ENCODE measurements at places on chromosomes 5 and 9.

DNA sequence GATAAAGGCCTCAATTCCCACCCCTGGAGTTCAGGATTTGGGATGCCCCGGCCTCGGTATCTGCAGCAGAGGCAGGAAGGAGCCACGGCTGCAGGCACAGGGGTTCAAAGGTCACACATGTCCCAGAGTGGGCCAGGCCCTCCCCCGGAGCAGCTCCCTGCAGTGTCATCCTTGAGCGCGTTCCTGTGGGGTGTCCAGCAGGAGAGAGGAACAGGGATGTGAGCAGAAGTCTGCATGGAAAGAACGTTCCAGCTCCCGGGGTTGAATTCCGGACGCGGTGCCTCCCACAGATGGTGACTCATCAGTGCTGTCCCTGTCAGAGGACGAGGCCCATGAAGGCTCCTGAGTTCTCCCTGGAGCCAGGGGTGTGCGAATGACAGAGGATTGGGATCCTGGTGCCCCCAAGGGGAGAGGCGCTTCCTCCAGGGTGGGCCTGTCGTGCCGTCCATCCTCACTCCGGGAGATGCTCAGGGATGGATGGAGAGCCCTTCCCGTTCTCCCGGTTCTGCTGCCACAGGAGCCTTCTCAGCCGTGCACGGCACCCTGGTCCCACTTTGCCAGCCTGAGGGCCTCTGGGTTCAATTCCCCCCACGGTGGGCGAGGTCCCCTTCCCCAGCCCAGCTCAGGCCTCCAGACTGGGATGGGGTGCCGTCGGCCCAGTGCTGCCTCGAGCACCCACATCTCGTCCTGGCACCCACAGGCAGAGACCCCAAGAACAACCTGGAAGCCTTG lies 3.1 kb downstream of the LCN1 start:
- no peak for DNase-seq

DNA sequence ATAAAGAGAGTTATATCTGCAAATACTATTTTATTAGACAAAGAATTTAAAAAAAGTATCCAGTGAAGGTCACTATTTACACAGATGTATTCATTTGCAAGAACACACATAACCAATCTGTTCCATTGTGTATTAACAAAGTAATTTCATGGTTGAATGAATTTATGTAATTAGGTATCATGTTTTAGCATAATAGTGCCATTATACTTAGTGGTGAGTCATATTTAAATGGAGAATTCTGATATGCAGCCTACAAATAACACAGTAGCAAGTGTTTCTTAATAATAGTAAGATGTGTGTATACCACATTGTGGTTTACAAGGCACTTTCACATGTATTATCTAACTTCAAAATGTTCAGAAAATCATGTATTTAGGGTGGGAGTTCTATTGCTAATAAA lies 1028.5 kb upstream of the ACO1 start:
- no peak for DNase-seq

GRCh38 chr5:73495772-73496335 lies 2.4 kb upstream of the BTF3 start:
- DNase-seq, result no peak

- peak; percentile 78 for DNase-seq
Observed at GRCh38 chr5:138942861-138943260, 67.7 kb upstream of the LRRTM2 start.

DNA sequence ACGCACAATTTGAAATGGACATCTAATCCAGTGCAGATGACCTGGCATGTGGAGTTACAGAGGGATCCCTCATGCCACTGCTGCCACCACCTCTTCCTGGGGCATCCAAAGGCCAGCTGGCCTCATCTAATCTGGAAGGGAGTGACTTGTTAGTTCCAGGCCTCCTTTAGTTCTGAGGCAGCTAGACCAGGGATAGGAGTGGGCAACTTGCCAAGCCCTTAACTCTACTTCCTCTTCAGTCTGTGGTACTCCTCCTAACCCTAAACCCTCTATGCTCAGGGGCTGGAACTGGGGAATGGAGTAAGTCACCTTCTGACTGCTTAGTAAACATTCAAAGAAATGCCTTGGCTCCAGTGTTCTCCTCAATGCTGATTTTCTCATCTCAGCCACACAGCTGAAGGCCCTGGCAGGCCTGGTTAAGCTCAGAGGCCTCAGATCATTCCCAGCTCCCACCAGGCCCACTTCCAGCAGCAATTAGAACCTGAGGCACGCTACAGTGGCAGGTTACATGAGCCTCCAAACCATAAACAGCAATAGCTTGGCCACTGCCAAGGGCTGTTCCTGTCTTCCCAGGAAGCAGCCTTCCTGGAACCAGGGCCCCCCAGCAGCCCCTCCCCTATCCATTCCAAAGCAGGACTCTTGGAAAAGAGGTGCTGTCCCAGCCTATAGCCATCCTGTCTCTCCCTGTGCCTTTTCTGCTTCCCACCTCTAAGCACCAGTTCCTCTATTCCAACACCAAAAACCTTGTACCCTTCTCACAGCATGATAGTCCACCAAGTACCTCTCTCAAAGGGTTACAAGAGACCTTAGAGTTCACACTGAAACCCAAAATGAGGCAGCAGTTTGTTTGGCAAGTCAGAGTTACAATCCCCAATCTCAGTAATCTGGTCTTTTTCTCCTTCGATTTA lies 2.0 kb downstream of the EIF4EBP3 start:
- DNase-seq, result no peak

DNA sequence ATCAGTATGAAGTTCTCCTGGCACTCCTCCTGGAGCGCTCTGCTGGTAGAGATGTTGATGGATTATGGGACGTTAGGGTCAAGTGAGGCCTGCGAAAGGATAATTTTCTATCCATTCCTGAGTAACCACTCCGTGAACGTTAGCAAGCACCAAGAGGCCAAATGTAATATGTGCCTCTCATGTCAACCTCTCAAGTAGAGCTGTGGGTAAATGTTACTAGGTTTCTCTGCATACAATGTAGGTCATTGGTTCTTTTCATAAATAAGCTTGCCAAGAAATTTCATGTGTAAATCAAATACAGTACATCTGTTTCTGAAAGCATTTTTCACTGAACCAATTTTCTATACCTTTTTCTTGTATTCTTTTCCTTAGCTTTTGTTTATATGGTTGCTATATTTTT lies 126.3 kb downstream of the KDM4C start:
- DNase-seq, result no peak

- no peak for DNase-seq
Observed at GRCh38 chr9:130364619-130365322, 80.0 kb upstream of the ASS1 start.

DNA sequence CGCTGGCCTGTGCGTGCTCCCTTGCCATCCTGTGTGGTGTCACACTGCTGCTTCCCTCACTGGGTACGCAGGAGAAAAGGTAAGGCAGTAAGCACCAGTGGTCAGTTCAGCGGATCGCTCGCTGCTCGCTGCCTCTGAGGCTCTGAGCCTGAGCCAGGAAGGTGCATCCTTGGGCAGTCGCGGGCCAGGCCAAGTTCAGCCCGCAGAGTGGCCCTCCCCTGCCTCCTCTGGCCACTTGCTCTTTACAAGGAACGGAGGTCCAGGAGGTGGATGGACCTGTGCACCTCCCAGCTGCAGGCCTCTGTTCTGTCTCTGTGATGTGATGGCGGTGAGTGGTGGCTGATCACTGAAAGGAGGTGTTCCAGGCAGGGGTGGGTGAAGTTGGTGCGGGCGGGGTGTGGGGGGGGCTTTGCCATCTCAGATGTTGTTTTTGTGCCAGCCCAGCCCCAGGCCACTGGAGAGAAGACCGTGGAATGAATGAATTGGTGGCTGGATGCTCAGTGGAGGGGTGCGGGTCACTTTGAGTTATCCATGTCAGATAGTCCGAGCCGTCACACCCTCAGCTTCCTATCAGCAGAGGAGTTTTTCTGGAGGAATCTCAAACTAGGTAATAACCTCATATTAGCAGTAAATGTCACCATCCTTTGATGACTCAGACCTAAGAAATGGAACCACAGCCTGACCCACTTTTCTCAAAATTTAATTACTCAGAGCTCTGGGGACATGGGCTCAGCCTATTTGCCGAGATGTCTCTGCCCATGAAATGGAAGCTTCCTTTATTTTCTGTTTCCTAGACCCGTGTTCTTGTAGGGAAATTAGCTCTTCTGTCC lies 7.3 kb downstream of the COL5A1 start:
- DNase-seq, result no peak
